Activated CD4-positive, CD25-positive, alpha-beta regulatory T cell (primary cell): ENCODE measurements at places on chromosomes 6 and 20.

- no peak for DNase-seq
Measured at GRCh38 chr6:42555477-42556457, 8.1 kb upstream of the UBR2 start.

DNA sequence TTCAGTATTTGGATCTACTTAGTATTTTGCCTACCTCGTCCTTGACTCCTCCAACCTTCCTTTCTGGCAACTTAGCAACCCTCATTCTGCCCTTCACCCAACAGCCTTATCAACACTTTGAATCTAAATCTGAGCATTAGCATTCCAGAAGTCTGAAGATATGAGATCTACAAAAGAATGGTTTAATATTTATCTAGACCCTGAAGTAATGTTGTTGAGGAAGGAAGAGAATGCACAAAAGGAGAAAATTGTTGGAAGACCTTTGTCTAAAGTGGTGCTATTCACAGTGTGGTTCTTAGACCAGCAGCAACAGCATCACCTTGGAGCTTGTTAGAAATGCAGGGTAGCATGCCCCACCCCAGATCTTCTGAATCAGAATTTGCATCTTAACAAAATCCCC lies 198.2 kb upstream of the PLCB4 start:
- no peak for DNase-seq

DNA sequence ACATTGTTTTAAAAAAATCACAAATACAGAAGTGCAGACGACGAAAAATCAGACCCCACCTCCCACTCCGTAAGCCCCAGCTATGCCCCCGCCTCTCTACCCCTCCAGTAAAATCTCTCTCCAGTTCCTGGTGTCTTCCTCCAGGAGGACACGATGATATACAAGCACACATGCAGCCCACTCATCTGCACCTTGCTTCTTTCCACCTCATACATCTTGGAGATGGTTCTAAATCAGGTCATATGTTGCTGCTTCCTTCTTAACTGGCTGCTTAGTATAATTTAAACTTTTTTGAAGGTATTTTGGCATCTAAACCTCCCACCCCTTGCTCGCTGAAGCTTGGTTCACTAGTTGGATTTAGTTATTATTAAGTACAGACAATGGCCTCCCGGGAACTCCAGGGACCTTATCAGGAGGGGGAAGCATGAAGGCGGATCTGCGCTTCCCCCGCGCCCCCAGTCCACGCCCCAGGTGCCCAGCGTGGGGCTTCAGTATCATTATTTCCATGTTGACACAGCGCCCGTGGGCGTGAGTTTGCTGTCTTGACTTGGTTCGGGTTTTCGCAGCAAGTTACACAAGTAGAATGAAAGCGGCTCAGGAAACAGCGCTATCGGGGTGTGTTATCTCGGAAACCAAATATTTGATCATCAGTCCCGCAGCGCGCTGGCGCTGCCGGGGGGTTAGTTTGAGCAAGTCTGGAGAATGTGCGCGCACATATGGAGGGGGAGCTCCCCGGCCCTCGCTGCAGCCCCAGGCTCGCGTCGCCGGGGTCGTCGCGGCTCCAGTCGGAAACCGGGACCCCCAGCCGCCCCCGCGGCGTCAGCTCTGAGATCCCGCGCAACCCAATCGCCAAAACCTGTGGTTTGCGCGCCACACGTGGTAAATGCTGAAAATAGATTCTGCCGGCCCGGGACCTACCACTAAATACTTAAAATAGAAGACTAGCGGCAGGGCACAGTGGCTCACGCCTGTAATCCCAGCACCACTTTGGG lies 2.3 kb downstream of the BMP7 start:
- DNase-seq = no peak

DNA sequence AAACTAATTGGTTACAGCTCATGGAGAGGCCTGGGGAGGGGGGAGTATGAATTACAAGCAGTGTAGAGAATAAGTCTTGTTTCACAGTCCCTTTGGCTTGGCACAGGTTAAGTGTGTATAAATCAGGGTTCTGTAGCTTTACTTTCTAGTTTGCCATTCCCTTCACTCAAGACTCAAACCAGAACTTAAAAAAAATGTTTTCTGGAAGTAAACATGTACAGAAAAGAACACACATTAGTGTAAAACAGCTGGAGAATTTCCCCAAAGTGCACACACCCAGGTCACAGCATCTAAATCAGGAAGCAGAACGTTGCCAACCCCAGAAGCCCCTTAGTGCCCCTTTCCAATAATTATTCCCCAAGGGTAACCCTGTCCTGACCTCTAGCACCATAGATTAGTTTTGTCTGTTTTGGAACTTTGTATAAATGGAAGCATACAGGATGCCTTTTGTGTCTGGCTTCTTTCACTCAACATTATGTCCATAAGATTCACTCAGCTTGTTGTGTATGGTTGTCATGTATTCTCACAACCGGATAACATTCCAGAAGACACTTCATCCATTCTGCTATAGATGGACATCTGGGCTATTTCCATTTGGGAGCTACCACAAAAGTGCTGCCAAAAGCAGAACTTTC lies 33.7 kb upstream of the SCUBE3 start:
- DNase-seq = no peak

DNA sequence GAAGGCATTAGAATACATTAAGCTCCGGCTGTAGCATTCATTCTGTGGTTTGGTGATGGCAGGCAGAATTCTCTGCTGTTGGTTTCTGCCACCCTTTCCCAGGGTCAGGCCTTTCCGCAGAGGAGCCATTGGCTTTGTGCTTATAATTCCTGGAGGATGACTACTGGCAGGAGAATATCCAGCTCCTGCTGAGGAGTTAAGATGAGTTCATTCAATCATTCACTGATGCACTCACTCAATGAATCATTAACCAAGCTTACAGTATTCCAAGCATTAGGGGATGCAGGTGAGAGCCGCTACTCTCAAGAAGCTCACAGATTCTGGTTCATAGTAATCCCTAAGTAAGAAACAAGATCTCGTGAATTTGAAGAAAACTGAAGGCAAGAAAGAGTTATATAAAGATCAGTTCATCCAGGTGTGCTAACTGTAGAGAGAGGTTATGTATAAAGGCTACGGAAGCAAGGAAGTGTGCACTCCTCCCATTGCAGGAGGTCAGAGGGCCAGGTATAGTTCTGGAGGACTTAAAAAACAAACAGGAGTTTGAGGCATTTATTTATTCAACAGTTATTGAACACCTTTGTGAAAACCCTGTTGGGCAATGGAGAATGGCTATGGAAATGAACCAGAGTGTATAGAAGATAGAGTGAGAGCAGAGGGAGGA lies 75.5 kb downstream of the HMGN3 start:
- DNase-seq = no peak

DNA sequence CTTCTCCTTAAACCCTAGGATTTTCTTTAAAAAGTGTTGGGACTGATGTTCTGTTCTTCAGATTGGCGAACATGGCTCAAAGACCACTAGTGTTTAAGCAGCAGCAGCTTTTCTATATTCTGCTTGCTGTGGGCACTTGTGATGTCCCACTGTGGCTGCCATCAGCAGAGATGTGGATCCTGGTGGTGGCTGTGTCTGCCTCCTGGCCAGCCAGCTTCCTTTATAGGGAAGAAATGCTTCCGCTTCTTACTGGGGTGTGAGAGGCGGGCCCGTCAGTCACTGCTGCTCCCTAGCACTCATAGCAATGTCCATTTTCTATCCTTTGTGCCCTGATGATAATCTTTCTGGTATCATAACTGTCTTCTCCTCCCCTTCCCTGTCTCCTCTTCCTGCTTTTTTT lies 66.7 kb upstream of the ESR1 start:
- DNase-seq = no peak
